ENCODE measurements at places on chromosomes 6 and 20.

DNA sequence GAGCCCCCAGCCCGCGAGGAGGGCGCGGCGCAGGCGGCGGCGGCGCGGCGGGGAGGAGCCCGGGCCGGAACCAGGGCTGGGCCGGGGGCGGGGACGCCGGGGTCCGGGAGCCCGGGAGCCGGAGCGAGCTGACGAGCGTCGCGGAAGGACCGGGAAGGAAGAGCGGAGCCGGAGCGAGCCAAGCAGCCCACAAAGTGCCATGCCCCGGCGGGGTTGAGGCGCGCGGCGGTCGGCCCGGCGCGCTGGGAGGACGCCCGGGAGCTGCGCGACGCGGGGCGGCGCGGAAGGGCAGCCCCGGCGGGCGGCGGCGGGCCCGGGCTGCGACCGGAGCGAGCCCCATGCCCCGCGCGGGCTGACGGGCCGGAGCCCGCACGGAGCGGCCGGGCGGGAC is 289 bp downstream of the FOXP4 start:
- no peak for DNase-seq

DNA sequence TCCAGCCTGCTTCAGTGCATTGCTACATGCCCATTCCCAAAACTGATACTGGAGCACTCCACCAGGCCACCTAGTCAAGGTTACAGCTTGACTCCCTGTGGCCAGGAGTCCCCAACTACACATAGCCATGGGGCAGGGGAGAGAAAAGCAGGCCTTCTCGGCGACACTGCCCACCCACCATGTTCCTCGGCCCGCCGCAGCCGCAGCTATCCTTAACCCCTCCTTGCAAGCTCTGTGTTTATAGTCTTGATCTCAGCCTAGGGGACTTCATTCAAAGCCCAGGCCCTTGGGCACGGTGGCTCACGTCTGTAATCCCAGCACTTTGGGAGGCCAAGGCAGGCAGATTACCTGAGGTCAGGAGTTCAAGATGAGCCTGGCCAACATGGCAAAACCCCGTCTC is 39.2 kb upstream of the FAM50B start:
- no peak for DNase-seq

DNA sequence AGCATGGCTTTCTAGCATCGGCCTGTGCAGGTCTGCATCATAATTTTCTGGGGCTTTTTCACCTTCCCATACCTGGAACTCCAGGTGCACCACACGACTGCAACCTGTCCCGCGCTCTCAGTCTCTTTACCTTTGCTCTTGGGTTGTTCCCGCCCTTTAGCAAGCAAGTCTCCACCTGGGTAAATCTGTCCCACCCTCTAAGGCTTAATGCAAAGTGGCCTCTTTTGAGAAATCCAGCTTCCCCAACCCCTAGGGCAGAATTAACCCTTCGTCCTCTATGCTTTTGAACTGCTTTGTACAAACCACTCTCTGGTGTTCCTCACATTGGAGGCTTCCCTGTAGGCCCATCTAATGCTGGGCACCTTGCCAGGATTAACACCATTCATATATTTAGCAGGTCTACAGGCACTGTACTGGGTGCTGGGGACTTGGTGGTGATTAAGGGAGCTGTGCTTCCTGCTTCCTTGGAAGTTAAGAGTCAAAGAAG is 2.8 kb downstream of the ITPR3 start:
- no peak for DNase-seq

DNA sequence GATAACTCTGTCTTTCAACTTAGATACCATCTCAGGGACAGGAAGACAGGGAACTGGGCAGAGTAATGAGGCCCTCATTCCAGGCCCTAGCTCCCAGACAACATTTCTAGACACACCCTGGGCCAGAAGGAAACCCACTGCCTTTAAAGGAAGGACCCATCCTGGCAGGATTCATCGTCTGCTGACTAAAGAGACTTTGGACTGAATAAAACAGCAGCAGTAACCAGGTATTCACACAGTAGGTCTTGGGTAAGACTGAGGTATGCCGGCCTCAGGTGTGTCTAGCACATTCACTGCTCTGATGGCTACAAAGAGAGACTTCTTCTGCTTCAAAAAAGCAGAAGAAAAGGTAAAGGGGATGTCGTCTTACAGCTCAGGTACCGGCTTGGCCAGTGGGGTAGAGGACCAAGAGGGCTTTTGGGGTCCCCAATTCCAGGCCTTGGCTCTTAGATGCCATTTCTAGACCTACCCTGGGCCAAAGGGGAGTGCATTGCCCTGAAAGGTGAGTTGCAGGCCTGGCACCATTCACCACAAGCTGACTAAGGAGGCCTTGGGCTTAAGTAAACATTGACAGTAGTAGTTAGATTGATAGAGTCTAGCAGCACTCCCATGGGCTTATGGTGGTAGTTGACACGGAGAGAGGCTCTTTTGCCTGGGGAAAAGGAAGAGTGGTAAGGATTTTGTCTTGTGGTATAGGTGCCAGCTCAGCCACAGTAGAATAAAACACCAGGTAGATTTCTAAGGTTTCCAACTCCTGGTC is 13.4 kb downstream of the SNX14 start:
- DNase-seq, result no peak

- DNase-seq, result no peak
These were observed 2.1 kb upstream of the GATA5 start for GRCh38 chr20:62477669-62478455.

- no peak for DNase-seq
These were observed 89.9 kb downstream of the PLCB1 start for GRCh38 chr20:8221887-8222419.

GRCh38 chr6:90216072-90216977 is 80.3 kb downstream of the BACH2 start:
- DNase-seq, result no peak

- no peak for DNase-seq
These were observed 366.5 kb upstream of the POU3F2 start for GRCh38 chr6:98467902-98468301.

GRCh38 chr6:154624038-154624599 is 109.1 kb upstream of the SCAF8 start:
- DNase-seq, result no peak

- no peak for DNase-seq
These were observed 258.7 kb downstream of the DLL1 start for GRCh38 chr6:170032197-170032596.

DNA sequence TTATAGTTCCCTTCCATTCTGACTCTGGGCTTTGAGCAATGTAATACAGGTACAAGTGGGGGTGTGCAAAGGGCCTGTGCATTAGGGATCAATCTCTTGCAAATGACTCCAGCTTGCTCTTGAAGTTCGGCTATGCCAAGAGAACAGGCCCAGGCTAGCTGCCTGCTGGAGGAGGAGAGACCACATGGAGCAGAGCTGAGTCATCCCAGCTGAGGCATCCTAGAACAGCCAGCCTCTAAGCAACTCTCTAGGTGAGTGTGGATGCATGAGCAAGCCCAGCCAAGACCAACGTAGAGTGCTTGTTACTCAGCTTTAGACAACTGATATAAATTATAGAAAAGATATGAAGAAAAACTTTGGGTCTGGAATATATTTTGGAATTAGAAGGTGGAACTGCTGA is 47.6 kb upstream of the RBM24 start:
- no peak for DNase-seq

All from cortex of kidney (tissue), 1 donor.